ENCODE measurements at places on chromosomes 7 and 10.

DNA sequence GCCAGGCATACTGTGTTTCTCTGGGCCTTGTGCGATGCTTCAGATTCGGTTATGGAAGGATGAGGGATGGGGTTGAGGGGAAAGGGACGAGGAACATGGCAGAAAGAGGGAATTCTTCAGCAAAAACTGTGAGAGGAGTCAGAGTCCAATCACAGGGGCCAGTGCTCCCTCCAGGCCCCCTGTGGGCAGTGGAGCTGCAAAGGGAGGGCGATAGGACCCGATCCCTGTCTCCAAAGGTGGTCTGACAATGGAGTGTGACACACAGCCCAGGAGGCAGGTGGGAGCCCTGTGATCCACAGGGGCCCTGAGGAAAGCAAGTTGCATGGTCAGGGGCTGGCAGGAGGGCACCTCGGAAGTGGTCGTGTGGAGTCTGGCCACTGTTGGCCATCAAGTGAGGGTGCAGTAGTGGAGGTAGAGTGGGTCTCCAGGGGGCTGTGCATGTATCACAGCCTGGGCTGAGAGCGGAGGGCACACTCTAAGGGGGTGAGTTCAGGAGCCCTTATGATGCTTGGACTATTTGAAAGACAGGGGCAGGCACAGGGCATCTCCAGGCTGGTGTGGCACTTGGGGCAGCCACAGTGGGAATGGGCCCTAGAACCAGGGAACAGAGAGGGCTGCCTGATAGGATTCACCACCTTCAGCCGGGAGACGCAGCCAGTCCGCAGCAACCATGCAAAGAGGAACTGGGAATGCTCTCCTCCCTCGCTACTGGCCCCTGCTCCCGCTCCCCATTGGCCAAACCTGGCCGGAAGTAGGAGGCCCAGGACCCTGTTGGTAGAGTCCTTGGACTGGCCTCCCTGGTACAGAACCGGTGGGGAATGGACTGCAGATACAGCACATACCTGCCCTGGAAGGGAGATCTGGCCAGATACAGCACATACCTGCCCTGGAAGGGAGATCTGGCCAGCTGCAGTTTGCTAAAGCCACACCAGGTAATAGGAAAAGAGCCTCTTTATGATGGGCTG lies 115.9 kb downstream of the ADCY1 start:
- DNase-seq = no peak

- DNase-seq = no peak
Measured at GRCh38 chr7:92100534-92100933, 33.7 kb downstream of the CYP51A1 start.

- DNase-seq = no peak
Measured at GRCh38 chr7:150979713-150980390, 1.7 kb upstream of the KCNH2 start.

DNA sequence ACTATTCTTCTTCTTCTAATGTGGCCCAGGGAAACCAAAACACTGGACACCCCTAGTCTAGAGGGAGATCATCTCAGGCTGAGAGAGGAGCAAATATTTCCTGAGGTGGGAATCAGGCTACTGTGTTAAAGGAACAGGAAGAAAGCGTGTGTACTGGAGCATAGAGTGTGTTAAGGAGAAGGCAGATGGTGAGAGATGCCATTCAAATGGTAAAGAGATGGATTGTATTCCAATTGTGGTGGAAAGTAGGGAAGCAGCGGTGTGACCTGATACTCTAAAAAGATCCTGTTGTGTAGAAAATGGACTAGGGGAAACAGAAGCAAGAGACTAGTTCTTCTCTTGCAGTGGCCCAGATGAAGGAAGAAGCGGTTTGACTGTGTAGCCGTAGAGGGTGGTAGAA lies 31.2 kb downstream of the RAB18 start:
- no peak for DNase-seq

GRCh38 chr7:46139079-46139478 lies 218.0 kb upstream of the IGFBP3 start:
- DNase-seq = no peak

GRCh38 chr7:106599343-106599698 lies 61.6 kb downstream of the CCDC71L start:
- no peak for DNase-seq

DNA sequence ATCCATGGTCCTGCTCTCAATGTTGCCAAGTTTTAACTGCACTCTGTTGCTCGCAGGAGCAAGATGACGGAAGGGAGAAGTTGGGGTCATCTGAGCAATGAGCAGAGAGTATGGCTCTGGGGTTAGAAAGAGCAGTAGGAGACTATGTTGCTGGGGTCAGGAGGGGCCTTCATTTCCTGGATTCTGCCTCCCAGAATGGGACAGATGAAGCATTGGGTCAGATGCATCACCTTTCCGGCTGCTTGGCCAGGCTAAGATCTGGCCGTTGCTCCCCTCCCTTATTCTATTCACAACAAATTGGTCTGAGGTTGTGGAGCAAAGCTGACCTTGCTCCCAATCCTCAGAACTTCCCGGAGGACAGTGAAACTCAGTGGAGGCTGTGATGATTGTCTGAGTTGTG lies 22.4 kb downstream of the STMP1 start:
- no peak for DNase-seq

- DNase-seq = no peak
Measured at GRCh38 chr10:69885379-69886013, 83.8 kb downstream of the COL13A1 start.

DNA sequence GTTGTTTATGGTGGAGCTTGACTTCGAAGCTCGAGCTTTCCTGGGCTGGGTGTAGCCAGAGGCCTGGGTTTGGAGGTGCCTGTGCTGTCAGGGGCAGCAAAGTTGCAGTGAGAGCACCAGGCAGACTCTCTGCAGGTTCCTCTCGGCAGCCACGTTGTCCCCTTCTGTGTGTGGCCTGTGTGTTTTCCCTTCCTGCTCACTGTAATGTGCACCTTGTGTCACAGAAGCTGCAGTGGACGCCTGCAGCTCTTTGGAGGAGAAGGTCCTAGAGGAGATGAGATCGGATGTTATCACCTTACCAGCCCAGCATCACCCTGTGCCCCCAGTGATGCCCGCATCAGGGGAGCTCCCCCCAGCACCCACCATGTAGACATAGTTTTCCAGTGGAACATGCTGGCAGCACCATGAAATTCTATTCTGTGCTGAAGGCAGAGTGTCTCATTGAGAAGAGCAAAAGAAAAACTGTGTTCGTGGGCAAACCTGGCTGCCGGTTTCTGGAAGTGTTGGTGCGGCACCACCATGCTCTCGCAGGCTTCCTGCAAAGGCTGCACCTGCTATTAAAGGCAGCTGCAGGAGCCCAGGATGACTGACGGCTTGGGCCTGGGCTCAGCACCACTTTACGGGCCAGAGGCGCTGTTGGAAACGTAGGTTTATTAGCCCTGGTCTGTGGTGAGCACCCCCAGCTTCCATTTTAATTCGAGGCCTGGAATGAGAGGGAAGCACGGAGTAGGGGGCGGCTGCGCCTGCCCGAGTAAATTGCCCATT lies 609.8 kb upstream of the FOXK1 start:
- no peak for DNase-seq

- DNase-seq = no peak
Measured at GRCh38 chr10:124495725-124496124, 34.1 kb downstream of the LHPP start.

DNA sequence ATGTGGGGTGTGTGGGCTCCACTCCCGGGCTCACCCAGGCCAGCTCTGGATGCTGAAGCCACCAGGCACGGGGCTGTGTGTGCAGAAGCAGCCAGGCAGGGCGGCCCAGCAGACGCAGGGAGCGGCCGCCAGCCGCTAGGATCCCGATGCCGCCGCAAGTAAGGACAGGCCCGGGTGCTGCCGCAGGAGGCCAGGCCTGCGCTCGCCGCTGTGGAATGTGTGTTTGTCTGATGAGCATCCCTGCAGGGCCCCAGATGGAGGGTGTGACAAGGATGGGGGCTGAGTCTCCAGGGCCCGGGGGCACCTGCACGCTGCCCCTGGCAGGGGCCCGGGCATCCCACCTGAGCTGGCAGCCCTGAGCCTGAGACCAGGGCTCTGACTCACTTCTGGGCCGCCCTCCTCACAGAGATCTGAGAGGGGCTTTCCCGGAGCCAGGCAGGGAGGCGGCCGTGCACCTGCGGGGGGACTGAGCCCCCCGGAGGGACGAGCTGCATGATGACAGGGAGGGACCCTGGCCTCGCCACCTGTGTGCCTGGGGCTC lies 101.5 kb downstream of the FOXL3 start:
- DNase-seq = no peak

DNA sequence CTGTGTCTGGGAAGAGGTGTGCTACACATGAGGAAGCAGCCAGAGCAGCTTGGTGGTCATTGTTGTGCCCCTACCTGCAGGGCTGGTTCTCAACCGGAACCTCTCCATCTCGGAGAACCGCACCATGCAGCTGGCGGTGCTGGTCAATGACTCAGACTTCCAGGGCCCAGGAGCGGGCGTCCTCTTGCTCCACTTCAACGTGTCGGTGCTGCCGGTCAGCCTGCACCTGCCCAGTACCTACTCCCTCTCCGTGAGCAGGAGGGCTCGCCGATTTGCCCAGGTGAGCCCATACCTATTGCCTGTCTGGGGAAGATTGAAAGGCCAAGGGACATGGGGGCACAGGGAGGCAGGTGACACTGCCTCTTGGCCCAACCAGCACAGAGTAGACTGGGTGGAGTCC lies 29.3 kb upstream of the CSGALNACT2 start:
- no peak for DNase-seq

DNA sequence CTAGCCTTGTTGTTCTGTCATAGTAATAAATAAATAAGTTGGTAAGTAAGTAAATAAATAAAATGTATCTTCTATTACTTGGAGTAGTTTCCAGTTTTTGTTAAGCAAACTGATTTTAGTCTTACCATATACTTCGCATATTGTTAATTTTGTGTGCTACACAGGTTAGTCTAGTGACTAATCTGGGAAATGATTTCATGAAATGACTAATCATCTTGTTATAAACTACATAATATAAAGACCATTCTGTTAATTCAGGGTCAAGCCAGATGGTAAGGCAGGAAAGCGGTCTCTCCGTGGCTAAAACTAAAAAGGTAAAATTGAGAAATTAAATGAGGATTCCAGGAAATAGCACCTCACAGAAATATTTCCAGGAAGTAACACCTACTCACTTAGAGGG lies 58.5 kb upstream of the FOXP2 start:
- DNase-seq = no peak

DNA sequence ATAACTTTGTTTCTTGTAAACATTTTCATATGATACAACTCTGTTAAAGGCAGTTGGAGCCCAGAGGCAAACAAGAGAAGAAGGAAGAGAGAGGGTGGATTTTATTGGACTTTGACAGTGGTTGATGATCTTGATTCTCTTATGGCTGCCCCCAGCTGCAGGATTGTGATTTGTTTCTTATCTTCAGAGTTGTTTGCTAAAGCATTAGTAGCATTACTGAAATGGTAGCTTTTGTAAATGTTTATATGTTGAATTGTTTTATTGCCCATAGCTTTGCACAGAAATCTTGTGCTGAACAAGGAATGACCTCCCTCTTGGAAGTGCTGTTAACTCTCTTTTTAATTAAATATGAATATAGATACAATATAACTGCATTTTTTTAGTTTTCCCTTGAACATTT lies 309.4 kb downstream of the AUTS2 start:
- DNase-seq = no peak

DNA sequence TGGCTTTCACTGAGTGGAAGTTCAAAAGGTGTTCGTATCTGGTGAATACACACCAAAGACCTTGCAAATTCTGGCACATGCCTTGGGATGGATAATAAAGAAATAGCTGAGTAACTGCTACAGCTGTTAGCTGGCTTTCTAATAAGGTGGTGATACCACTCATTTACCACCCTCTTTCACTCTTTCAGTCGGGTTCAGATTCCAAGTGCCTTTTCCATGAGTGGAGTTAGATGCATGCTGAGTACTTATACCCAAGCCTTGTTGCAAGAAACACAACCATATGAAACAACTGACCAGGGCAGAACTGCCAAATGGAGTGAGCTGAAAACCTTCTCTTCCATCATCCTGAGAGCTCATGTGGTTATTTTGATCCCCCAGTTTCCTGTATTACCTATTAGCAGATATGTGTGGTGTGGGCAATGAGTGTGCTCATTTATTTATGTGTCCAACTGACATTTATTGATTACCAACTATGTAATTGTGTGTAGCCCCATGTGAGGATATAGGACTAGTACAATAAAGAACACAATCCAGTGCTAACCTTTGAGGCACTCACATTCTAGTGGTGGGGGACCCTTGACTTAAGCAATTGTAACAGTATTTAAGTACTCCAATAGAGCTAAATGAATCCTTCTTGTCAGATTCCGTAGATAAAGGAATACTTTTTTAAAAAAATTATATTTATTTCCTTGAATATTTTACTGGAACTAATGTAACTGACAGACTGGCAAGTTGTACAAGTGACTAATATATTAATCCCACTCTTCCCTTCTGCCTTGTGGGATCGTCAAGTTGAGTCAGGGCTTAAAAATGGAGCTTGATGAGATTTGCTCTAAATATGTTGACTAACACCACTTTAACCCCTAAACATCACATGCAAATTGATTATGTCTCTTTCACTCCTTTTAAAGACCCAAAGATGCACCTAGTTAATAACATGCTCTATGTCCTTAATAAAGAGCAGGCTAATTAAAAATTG lies 124.7 kb downstream of the ARID5B start:
- DNase-seq = no peak

DNA sequence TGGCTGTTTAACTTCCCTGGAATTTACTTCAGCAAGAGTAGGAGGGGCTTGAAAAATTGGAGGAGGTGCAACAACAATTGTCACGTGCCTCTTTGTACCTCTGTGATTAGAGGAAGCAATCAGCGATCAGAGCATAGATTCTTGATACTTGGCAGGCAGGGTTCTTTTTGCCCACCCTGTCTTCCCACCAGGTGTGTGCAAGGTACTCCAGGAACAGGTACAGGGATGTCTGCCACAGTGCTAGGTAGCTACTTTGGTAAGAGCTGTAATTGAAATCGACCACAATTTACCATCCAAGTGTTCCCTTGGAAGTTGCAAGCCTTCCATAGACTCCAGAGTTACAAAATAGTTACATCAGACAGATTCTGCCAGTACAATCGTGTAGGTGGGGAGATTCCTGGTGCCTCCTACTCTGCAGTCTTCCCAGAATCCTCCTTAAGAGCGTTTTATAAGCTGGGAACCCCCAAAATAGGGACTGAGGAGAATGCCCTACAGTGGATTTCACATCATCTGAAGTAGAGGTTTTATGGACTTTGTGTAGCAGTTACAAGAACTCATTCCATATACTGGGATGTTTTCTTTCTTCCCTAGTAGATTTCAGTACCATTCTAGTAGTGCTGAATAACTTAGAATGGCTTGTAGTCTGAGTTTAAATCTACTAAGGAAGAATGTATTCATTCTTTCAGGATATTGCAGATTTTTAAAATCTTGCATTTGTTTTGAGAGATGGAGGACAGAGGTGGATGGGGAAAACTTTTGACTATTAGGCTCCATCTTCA lies 101.9 kb downstream of the EXOC4 start:
- no peak for DNase-seq
